ENCODE measurements at places on chromosomes 7 and 10.
A peak's percentile ranks its signal among the peaks of the same experiment; 100 is the strongest.

DNA sequence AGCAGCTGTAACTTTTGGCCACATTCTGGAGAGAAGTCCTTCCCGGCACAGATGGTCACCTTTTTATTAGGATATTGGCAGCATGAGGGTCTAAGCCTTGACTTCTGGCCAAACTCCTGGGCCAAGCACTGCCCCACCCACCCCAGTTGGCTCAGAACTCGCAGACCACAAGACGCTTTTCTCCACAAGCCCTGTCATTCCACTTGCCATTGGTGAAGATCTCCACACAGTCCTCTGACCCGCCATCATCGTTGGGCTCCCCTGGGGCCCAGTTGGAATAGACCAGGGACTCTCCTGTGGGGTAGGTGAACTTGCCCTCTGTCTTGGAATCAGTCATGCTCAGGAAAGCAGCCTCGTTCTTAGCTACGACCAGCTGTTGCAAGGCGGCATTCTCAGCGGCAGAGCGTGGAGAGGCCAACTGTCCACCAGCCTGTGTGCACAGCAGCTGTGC is 11.2 kb downstream of the SFTPD start:
- DNase-seq: no peak

GRCh38 chr7:132783824-132784223 is 207.6 kb upstream of the PLXNA4 start:
- no peak for DNase-seq

GRCh38 chr7:35036361-35037171 is 719 bp downstream of the DPY19L1 start:
- DNase-seq: peak; percentile 75

- no peak for DNase-seq
Observed at GRCh38 chr10:108411206-108411605, 1246.7 kb upstream of the SORCS1 start.

DNA sequence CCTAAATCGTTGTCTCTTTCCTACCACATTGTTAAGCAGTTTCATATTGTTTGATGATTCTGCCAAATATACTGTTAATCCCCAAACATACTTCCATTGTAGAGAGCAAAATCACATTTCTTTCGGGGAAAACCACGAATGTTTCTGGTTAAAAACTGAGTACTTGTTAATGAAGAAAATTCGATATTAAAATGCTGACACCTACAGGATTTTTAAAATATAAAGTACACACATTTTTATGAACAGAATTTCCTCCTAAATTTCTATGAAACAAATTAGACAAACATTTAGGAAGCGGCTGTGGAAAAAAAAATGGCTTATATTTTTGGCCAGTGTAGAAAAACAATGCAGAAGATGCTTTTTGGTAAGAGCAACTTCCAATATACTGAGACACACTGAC is 68.8 kb downstream of the IDE start:
- no peak for DNase-seq

GRCh38 chr10:68717435-68717834 is 3.6 kb upstream of the CCAR1 start:
- DNase-seq: no peak

DNA sequence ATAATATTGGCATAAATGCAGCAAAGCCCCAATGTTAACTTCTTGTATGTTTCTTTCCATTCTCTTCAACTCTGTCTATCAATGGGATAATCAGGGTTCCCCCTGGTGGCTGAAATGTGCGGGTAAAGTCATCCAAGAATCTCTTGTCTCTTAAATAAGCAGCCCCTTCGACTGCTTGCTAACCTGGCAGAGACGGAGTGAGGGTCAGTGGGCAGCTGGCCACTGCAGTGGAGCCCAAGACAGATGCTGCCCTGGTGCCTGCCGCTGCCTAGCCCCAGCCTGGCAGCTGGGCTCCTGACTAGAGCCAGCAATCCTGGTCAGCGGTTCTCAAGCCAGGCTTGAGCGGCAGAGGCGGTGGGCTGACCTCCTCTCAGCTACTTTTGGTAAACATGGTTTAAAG is 248.9 kb downstream of the COBL start:
- DNase-seq: peak; percentile 61

- DNase-seq: peak; percentile 25
Observed at GRCh38 chr10:119025336-119025735, 4.2 kb upstream of the NANOS1 start.

DNA sequence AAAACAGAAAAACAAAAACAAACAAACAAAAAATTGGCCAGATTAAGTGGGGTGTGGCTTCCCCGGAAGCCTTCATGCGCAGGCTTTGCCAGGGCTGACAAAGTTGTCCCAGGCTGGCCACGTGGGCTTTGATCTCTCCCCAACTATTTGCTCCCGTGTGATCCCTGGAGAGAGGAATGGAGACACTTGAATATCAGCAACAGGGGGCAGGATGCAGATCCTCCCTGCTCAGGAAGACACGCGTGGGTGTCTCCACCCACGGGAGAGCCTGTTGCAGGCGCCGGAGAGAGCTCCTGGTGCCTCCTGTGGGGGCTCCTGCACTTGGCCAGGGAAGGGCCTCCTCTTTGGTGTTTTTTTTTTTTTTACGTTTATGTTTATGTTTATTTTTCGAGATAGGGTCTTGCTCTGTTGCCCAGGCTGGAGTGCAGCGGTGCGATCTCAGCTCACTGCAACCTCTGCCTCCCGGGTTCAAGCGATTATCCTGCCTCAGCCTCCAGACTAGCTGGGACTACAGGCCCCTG is 19.0 kb downstream of the TRIM56 start:
- no peak for DNase-seq

DNA sequence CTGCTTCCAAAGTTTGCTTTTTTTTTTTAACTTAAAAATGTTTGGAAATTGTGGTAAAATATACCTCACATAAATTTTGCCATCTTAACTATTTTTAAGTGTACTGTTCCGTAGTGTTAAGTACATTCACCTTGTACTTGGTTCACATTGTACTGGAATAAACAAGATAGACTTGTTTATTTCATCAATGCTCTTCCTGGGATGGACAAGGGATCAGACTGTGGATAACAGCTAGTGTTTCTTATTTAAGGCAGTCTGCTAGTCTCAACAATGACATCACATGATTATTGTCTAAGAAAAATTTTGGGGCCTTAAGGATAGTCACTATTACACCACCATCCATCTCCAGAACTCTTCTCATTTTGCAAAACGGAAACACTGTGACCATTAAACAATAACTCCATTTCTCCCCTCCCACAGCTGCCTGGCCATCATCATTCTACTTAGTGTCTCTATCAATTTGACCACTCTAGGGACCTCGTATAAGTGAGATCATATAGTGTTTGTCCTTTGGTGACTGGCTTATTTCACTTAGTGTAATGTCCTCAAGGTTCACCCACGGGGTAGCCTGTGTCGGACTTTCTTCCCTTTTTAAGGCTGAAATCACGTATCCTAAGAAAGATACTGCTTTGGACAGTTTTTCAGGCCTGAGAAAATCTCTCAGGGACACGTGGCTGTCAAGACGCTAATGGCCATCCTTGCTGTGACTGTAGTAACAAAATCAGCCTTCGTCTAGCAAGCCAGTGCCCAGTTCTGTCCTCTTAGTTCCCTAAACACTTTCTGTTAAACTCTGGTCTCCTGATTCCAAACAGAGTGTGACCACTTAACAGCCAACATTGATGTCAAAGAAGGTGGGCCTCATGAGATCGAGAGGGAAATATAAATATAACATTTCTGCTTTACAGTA is 305.2 kb downstream of the FRMD4A start:
- no peak for DNase-seq

GRCh38 chr10:21135023-21135931 is 238.2 kb upstream of the NEBL start:
- no peak for DNase-seq

DNA sequence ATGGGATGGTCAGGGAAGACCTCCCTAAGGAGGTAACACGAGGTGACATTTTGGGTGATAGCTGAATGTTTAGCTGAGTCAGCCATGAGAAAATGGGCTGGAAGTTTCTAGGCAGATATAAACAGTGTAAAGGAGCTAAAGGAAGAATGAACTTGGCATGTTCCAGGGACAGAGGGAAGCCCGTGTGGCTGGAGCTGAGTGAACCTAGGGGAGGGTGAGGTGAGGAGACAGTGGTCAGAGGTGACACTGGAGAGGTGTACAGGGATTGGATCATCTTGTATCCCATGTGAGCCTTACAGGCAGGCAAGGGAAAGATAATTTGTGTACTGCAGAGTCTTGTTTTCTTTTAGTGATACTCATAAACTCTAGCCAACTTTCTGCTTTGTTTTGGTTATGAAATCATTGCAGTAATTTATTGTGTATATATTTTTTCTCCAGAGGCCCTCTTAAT is 1.8 kb downstream of the STARD3NL start:
- DNase-seq: no peak

DNA sequence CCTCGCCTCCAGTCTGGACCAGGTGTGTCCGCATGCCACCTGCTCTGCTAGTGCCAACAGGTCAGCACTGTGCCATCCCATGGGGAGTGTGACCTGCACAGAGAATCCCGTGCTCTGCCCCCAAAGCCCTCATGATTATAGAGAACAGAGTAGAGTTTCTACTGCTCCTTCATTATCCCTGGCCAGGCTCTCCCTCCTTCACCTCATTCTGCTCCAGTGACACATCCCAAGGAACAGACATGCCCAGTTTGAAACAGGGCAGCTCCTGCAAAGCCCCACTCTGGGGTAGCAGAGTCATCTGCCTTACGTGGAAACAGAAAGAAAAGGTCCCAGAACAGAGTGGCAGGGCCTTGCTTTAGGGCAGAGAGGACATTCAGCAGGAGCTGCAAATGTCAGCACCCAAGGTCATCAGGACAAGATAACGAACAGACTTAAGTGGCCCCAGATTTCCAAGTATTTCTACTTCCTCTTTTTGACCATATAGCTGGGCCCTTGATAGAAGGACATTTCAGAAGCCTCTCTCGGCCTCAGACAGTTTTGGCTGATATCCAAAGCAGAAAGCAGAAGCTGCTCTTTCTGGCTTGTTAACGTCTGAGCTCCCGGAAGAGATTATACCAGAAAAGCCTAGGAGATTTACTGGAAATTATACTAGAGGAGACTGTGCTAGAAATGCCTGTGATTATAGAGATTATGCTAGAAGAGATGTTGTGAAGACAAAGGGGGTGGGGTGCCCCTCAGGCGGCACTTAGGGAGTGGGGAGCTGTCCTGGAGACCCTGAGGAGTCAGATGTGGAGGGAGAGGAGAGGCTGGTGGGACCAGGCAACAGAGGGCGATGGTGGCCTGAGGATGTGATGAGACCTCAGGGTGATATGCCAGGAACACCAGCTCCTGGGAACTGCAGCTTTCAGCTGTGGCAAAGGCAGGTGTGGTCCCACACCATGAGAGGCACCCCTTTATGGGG is 12.6 kb downstream of the TMEM176B start:
- peak; percentile 58 for DNase-seq

DNA sequence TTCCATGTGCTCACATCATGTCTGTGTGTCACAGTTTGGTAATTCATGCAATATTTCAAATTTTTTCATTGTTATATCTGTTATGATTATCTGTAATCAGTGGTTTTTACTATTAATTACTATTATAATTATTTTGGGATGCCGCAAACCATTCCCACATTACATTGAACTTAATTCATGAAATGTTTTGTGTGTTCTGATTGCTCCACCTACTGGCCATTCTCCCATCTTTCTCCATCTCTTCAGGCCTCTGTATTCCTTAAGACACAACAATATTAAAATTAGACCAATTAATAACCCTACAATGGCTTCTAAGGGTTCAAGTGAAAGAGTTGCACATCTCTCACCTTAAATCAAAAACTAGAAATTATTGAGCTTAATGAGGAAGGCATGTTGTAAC is 398.5 kb downstream of the PCDH15 start:
- peak; percentile 15 for DNase-seq

- DNase-seq: no peak
Observed at GRCh38 chr10:117162093-117163060, 24.3 kb upstream of the VAX1 start.

DNA sequence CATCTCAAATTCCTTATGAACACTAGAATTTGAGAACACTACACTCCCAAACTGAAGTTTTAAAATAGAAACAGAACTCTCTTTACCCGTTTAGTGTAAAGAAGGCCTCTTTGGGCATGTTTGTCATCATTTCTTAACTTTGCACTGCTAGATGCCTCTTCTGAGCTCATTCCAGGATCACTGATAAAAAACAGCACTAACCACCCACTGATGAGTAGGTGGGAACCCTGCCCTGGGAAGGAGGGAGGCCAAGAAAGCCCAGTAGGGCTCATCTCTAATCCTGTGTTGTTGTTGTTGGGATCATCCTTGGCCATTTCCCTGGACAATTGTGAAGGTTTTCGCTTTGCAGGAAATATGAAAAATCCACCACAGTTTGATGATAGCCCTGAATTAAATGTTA is 68.2 kb downstream of the CUBN start:
- no peak for DNase-seq

DNA sequence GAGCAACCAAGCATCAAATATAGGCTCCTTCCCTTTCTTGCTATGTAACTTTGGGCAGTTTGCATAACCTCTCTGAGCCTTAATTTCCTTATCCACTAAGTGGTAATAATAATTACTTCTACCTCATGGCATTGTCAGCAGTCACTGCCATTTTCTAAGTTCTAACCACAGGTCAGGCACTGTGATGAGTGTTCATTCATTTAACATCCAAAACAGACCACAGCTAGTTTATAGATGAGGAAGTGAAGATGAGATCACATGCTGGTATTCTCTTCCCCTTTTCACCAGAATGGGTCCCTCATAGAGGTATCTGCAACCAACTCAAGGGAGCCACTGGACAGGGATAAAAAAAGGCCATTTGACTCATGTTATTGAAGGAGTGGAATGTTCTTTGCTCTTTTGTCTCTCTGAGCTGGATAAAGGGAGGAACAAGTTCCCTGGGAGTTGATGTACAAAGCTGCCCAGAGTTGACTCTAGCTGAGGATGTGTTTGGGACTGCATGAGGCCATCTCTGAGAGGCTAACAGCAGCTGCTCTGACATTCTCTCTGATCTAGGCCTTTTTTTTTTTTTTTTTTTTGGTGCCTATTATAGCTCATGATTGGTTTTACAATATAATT is 65.0 kb downstream of the DNAJC12 start:
- DNase-seq: no peak

GRCh38 chr10:20694296-20694695 is 202.8 kb downstream of the NEBL start:
- DNase-seq: no peak

- no peak for DNase-seq
Observed at GRCh38 chr10:88903715-88904114, 23.7 kb downstream of the STAMBPL1 start.

- DNase-seq: no peak
Observed at GRCh38 chr10:25604591-25604990, 329.4 kb upstream of the MYO3A start.

DNA sequence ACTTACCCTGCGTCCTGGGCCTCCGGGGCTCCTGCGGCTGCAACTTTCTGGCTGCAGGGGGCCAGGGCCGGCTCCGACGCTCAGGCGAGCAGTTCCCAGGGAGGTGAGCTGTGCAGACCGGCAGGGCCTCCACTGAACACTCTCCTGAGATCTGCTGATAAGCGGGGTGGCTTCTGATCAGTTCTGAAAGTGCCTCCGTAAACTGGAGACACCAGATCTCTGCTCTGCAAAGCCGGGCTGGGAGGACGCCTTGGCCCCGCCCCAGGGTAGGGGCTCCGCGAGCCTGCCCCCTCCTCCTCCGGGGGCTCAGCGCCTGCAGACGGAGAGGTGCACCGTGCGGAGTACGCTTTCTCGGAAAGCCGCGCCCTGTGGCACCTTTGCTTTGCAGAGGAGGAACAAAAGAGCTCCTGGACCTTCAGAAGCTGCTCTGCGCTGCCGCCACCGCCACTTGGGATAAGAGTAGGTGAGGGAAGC is 141.3 kb upstream of the VKORC1L1 start:
- peak; percentile 25 for DNase-seq

GRCh38 chr7:137110091-137110509 is 233.4 kb downstream of the PTN start:
- DNase-seq: no peak
